Activated CD4-positive, alpha-beta T cell treated with anti-CD3 and anti-CD28 coated beads, Interleukin-2, amount 50 U/mL, for 4 hours (primary cell): ENCODE measurements at places on chromosomes 4 and X.

- DNase-seq = no peak
Observed at GRCh38 chrX:98067611-98068010, 1183.9 kb downstream of the RPA4 start.

- DNase-seq = no peak
Observed at GRCh38 chr4:41746025-41746439, 2.5 kb downstream of the PHOX2B start.

DNA sequence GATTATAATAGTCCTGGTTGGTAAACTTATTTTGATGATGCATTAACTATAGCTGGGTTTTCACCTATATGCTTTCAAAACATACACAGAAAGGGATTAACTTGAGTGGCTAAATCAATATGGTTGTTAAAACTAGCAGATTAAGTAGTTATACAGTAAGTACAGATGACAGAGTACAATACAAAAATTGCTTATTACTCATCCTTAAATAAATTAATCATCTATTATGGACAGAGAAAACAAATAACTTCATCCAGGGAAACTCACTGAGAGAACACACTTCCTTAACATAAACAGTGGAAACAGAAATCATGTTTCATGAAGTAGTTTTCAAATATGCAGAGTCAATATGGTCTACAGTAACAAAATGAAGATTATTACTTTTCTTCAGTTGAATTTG lies 133.4 kb downstream of the AREG start:
- DNase-seq = no peak

DNA sequence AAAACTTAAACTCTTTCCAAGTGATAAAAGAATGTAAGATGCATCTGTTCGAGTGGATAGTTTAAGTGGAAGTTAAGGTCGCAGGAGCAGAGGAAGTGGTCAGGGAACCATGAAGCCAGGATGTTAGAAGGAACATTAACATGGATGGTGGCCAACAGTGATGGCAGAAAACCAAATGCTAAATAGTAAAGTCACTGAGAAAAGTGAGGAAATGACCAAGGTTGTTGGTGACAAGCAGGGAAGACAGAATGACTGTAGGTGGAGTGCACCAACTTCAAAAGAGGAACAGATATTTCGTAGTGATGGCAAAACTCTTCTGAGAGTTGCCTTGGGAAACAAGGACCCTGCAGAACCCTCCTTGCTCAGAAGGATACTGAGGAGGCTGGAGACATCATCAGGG lies 226.2 kb downstream of the PALLD start:
- no peak for DNase-seq

DNA sequence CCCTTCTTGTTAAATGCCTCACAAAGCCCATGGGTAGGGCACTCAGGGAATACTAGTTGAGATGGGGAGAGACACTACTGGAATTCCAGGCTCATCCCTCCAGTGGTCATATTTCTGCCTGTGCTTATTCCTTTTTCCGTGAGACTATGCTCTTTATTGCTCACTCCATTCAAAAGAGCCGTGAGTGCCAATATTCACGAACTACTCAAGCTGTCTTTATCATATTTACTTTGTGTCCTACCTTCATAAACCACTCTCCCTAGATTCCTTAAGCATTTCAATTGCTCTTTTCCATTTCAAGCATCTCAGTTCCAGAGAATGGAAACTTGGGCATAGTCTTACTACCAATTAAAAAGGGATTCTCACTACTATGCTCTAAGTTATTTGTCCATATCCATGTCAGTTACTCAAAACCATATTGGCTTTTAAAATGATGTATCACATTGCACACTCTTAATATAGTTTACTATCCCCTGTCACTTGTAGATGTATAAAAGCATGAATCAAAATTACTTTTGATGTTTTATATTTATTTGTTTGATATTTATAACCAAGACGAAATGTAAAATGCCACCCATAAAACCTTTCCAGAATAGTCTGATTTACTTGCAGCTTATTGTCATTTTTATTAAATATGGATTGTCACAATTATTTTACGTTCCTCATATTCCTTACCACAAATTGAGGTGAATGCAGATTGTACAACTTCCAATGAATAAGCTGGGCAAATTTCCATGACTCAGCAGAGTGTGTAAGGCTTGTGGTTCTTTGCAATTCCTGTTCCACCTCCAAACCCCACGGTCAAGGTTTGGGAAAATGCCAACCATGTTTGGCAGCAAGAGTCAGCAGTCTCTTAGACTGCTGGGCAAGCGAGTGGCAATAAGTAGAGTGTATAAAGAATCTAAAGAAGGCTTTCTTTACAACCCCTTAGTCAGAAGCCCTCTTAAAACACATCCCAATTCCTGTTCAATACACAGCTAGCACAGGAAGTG lies 24.4 kb downstream of the ENOX2 start:
- DNase-seq = no peak

DNA sequence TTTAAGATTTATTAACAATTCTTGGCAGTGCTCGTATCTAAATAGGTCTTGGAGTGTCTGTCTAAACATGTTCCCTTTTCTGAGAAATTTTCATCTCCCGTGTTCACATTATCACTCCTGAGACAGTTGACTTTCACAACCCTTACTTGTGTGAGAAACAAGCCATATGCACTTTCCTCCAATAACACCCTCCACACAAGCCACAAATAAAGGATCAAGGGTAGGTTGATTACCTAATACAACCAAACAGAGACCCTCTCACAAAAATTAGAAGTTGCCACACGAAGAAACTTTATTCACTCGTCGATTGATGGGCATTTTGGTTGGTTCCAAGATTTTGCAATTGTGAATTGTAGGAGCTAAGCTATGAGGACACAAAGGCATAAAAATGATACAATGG lies 763.9 kb downstream of the TRAM1L1 start:
- no peak for DNase-seq
